ENCODE measurements at places on chromosomes 5 and 9.

- no peak for DNase-seq
Measured at GRCh38 chr5:137305971-137306602, 193.0 kb downstream of the SPOCK1 start.

- DNase-seq: peak; percentile 45
Measured at GRCh38 chr5:177111720-177112394, 21.7 kb upstream of the NSD1 start.

DNA sequence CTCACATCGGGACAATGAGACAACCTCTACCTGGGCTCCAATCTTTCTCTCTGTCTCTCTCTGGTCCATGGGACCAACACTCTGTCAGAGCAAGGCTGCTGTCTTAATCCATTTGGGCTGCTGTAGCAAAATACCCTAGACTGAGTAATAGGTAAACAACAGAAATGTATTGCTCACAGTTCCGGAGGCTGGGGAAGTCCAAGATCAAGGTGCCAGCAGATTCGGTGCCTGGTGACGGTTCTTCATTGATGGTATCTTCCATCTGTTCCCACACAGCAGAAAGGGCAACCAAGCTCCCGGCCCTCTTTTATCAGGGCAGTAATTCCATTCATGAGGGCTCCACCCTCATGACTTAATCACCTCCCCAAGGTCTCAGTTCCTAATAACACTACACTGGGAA lies 61.3 kb upstream of the SPOCK1 start:
- no peak for DNase-seq

DNA sequence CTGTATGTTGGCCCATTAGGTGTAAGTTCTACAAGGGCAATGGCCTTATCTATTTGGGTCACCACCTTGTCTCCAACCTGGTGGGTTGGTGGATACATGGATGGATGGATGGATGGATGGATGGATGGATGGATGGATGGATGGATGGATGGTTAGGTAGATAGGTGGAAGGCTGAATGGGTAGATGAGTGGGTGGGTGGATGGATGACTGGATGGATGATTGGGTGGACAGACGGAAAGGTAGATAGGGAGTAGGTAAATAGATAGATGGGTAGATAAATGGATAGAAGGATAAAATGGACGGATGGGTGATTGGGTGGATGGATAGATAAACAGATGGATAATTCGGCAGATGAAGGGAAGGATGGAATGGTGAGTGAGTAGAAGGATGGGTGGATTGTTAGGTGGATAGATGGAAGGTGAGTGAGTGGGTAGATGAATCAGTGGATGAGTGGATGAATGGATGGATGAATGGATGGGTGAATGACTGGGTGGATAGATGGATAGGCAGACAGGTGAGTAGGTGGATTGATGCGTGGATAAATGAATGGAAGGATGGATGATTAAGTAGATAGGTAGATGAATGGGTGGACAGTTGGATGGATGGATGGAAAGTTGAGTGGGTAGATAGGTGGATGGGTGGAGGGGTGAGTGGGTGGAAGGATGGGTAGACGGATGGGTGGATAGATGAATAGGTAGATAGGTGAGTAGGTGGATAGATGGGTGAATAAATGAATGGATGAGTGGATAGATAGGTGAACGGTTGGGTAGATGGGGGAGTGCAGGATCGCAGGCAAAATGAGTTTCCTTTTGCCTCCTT lies 83.1 kb upstream of the FBXW11 start:
- DNase-seq: no peak

GRCh38 chr9:22623236-22623635 lies 176.6 kb downstream of the DMRTA1 start:
- no peak for DNase-seq
